ENCODE measurements at places on chromosomes 1 and 21.

DNA sequence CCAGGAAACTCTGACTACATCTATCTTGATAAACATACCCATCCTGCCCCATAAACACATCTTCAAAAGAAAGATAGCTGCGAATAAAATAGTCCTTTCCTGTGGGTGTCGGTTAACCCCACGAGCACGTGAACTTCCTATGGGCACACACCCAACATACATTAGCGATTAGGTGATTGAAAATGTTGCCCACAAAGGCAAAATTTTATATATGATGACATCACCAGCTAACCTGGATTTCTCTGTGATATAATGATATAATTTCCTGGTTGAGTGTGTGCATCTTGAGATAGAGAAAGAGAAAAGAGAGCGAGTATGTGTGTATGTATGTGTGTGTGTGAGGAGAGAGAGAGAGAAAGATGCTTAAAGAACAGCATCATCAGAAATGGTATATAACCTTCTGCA is 296.1 kb downstream of the PTPRC start:
- peak; percentile 18 for DNase-seq

GRCh38 chr21:24436236-24436635 is 1171.0 kb downstream of the MRPL39 start:
- no peak for DNase-seq

DNA sequence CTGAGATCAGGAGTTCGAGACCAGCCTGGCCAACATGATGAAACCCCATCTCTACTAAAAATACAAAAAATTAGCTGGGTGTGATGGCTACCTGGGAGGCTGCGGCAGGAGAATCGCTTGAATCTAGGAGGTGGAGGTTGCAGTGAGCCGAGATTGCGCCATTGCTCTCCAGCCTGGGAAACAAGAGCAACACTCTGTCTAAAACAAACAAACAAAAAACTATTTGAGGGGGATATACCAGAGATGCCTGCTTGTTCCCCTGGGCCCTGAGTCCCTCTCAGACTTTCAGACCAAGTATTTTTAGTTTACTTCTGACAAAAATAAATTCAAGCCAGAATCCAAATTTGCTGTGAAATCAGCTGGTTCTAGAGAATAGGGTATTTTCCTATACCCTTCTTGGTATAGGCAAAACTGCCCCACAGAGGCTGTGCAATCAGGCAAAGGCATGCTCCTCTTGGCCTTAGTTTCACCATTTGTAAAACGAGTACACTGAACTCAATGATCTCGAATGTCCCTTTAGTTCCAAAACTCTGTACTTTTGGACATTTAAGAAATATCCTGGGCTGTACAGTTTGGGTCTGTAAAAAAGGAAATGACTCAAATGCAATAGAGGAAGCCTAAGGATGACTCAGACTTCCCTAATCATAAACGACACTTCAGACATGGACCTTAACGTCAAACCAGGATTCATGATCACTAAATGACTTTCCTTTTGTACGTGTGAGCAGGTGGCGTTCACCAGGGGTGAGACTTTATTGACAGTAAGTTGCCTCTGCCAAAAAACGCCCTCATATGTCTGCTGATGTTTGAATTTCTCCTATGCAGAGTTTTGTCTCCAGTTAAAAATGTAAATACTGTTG is 16.1 kb downstream of the ENSA start:
- DNase-seq: peak; percentile 33

DNA sequence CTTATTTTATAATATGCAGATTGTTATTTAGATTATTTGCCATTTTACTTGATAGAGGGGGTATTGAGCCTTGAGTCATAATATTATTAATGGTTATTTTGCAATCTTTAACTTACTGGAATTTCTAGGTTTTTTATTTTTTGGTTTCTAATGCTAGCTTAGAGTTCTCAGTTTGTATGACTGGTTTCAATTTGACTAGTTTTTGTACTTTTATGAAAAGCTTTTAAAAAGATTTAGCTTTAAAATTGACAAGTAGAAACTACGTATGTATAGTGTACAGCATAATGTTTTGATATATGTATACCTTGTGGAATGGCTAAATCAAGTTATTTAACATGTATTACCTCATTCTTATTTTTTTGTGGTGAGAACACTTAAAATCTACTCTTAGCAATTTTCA is 41.5 kb downstream of the CEP350 start:
- DNase-seq: no peak

DNA sequence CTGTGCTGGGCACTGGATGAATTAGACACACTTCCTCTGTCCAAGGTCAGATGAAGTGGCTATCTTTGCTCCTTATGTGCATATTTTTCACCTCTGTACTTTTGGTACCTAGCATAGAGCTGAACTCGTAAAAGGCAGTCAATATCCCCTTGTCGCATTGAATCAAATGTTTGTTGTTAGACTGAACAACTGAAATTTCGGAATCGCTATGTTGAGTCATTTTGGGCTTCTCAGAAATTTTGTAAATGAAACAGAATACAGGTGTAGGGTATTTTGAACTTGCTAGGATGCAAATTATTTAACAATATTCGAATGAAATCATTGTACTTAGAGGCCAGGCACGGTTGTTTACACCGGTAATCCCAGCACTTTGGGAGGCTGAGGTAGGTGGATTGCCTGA is 48.0 kb downstream of the PDE4B start:
- no peak for DNase-seq

DNA sequence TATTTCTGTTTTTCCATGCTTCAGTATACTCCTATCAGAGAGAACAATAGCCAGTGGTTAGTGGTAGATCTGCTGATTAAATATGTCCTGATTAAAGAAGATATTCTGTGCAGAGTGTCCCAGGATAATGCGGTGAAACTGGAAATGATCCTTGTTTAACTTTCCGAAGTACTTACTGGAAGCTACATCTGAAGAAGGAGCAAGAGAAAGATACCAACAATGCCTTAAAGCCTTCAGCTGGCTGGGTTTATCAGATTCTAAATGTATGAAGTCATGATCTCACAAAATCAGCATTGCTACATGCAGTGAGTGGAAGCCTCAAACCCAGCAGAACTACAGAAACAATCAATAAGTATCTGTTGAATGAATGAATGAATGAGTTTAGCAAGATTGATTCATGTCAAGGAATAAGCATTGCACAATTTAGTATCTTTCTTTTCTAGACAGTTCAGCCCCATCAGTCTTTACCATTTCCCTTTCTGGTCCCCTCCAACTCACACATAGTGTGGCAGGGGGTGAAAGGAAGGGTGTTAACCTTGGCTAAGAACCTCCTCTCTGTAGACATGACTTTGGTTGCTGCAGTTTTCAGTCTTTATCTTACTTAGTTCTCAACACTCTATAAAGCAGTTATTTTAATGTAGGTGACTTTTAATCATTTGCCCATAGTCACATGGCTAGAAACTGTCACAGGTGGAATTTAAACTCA is 24.7 kb upstream of the DNASE2B start:
- no peak for DNase-seq
